ENCODE measurements at places on chromosomes 2 and 18.

DNA sequence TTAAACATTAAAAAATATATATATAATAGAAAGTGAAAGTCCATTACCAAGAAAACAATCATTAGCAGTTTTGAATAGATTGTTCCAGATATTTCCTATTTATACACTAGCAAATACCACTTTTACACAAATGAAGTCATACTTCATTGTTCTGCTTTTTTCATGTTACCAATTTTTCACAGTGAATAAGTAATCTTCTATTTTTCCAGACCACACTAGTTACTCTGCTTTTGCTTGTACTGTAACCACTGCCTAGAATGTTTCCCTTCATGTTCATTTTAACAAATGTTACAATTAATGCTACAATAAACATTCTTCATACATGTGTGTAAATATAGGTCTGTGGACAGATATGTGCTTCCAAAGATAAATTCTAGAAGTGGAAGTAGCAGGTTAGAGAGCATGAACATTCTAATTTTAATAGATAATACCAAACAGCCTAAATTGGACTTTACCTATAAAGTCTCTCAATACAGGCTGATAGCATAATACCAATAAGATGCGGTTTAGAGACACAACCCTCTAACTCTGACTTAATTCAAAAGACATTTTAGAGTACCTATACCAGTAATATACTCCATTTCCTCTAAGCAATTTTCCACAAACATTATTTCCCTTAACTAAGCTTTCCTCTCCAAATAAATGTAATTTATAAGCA, 17.0 kb downstream of the ITSN2 start:
- no peak for DNase-seq

- DNase-seq = no peak
Observed at GRCh38 chr2:14750433-14750832, 117.9 kb downstream of the LRATD1 start.

DNA sequence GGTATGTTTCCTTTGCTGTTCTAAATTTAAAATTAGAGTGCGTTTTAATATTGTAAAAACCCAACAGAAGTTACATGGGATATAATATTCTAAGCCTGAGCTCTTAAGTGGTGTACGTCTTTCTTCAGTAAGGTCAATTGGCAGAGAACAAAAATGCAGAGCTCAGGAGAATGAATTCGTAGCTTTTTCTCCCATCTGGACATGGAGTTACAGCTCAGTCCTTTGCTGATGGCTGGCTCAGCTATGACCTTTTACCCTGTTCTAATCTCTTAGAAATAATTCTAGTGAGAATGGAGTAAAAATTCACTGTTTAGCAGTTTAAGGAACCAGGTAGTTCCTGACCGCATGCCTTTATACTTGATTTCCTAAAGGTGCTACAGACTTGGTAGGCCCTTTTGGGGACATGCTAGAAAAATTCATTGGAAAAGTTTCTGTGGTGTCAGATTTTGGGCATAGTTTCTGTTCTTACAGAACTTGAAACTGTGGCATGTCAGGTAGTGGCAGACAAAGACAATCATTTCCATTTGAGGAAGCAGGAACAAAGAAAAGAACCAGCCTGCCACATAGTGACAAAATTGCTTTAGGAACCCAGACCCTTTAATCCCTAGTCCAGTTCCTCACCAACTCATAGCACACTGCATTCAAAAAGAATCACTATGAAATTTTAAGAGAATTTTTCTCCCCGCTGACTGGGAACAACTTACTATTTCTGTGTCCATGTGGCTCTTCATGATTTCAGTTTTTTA, 566.8 kb upstream of the ZNF804A start:
- DNase-seq = no peak

- no peak for DNase-seq
Observed at GRCh38 chr2:45067859-45068570, 58.8 kb upstream of the SIX2 start.

- no peak for DNase-seq
Observed at GRCh38 chr2:3604207-3604877, 9.4 kb downstream of the COLEC11 start.

GRCh38 chr2:144452169-144452988, 67.5 kb downstream of the ZEB2 start:
- no peak for DNase-seq

GRCh38 chr2:136243638-136244535, 125.9 kb upstream of the CXCR4 start:
- no peak for DNase-seq

GRCh38 chr2:103176294-103176915, 414.6 kb downstream of the TMEM182 start:
- no peak for DNase-seq

- peak; percentile 49 for DNase-seq
Observed at GRCh38 chr18:5975111-5976002, 80.0 kb upstream of the TMEM200C start.

DNA sequence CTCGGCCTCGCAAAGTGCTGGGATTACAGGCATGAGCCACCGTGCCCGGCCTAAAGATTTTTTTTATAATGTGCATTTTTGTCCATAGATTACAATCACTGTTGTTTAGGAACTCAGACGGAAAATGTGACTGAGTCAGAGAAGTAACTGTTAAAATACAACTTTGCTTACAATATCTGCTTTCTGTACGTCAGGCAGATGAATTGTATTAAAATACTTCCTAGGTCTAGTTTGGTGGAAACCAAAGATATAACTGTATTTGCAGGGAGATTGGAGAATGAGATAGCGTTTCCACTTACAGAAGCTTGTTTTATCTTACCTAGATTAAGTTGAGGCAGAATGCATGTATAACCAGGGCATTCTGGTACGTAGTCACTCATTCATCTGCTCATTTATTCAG, 36.7 kb downstream of the ASAP2 start:
- no peak for DNase-seq

- DNase-seq = no peak
Observed at GRCh38 chr2:37653805-37654378, 17.6 kb downstream of the CDC42EP3 start.

DNA sequence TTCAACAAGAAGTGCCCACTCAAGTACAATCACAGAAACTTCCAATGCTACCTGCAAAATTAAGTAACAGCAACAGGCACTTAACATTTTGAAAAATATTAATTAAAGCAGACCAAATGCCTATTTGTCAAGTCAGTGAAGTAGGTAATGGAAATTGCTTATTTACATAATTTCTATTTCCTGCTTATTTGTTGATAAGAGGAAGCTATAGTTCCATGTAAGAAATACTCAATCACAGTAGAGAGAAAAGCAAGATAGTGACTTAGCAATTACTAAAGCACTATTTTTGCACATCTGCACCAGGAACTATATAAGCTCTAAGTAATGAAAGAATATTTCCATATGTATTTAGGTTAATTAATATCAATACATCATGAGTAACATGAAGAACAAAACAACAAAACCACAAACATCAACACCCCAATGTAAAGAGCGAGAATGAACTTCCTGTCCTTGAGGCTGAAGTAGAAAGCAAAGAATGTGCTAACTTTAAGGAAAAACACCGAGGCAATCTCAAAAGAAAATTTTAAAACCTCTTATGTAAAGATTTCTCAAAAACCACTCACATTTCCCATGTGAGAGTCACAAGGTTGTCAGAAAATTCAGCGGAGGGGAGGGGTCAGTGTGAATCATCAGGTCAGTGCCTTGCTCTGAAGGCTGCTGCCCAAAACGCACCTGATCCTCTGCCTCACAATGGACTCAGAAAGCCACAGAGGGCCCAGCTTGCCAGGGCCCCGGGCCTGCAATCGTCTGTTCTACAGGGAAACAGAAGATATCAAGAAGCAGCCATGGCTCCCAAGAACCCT, 12.5 kb downstream of the NPC1 start:
- no peak for DNase-seq

DNA sequence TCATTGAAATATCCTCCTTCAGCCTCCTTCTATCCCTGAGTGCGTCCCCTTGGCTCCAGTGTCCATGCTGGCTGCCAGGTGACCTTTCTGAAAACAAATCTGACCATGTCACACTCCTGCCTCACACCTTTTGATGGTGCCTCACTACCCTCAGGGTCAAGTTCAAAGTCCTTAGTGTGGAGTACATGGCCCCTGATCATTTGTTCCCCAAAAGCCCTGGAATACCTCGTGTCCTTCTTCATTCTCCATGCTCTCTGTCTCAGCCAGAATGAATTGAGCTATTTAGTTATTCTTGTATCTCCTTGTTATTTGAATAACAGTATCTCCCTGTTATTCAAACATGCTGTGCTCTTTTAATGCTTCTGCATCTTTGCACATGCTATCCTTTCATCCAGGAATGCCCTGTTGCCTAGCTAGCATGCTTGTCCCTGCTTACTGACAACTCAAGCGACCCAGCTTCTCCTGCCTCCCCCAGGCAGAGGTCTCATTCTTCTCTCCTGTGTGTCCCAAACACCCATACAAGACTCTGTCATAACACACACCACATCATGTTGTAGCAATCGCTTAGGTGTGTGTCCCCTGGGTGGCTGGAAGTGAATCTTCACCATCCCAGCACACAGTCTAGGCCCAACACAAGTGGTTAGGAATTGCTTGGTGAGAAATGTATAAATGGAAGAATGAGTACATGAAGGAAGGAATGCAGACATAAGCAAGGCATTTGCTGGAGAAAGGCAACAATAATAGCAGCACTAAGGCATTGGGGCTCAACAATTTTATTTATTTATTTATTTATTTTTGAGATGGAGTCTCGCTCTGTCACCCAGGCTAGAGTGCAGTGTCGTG, 144.0 kb downstream of the DDX1 start:
- no peak for DNase-seq

DNA sequence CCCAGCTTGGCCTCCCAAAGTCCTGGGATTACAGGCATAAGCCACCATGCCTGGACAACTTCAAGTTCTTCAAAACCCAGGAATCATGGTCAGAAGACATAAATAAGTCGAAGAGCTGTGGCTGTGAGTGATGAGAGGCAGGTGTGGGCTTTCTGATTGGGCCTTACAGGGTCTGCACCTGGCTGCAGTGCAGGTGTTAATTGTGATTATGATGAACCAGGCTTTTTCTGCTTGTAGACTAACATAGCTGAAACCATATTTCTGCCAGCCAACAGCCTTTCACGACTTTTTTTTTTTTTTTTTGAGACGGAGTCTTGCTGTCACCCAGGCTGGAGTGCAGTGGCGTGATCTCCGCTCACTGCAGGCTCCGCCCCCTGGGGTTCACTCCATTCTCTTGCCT, 14.9 kb upstream of the DTNB start:
- no peak for DNase-seq

DNA sequence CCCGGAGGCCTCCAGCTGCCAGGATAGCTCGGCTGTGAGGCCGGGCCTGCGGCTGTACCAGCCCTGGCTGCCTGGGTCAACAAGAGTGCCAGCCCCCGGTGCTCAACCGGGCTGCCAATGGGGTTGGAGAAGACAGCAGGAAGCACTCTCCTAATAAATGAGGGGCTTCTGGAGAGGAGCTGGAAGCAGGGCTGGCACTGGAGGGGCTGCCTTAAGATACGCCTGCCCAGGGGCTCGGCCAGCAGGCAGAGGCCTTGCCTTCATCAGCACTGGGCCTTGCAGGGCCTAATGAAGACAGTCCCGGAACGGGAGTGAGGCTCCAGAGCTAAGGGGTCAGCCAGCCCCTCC, 73.6 kb downstream of the TEX51 start:
- no peak for DNase-seq

DNA sequence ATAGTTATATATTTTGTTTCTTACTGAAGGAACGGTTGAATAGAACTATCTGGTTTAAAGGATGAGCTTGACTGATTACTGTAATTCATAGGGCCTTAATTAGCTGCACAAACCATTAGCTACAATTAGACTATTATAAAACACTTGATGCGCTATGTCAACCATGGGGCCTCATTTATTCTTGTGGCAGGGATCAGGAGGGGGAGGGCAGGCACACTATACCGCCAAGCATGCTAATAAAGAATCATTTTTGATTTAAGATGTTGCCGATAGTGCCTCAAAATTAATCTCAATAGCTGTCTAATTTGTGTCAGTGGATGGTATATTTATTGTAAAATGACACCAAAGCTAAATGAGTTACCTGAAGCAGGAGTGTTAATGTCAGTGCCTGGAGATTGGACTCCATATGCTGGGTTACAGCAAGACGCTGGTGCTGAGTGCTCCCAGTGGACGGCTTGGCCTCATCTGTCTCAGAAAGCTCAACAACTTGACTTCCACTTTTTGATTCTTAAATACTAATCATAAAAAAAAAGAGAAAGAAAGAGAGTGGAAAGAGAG, 1007.0 kb upstream of the CELF4 start:
- no peak for DNase-seq
